ENCODE measurements at places on chromosomes 16 and 17.

GRCh38 chr17:75102385-75102821 lies 7.4 kb upstream of the ARMC7 start:
- DNase-seq = no peak

DNA sequence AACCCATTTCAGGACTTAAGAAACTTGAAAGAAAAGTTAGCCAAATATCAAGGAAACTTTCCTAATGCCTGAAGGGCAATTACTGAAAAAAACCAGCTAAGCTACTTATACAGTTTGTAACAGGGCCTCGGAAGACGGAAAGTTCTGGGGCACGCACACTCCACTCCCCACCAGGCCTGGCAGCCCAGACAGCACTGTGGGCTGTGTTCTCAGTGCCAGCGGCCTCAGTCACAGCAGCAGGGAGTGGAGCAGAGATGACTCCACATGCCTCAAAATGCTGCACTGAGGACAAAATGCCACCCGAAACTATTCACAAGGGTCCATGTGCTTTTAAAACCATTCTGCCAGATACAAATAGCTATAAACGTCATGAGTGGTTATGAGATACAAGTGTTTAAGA lies 6.3 kb upstream of the ECI1 start:
- DNase-seq = no peak

DNA sequence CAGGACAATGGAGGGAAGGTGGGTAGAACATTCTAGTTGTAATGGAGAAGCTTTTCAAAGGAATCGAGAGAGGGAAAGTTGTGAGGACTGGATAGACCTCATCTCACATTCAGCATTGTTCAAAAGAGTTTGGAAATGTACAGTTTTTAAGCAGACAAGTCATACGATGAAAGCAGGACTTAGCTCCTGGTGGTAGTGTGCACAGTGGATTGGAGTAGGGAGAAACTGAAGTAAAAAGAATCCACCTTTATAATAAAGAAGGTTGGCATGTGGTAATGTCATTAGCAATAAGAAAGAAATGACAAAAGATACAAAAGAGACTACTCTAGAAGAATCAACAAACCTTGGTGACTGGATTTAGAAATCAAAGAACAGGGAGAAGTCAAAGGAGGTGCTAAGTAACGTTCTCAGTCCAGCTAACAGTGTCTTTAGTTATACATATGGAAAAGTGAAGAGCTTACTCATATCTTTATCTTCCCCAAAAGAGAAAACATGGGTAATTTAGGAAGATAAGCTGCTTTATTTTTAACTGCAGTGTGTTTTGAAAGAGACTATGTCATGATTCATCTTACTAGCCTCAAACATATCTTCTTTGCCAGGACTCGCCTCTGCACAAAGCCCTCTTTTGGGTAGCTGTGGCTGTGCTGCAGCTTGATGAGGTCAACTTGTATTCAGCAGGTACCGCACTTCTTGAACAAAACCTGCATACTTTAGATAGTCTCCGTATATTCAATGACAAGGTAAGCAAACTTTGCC lies 18.7 kb upstream of the EVI2A start:
- no peak for DNase-seq

GRCh38 chr16:14553447-14553846 lies 76.6 kb downstream of the PARN start:
- no peak for DNase-seq

DNA sequence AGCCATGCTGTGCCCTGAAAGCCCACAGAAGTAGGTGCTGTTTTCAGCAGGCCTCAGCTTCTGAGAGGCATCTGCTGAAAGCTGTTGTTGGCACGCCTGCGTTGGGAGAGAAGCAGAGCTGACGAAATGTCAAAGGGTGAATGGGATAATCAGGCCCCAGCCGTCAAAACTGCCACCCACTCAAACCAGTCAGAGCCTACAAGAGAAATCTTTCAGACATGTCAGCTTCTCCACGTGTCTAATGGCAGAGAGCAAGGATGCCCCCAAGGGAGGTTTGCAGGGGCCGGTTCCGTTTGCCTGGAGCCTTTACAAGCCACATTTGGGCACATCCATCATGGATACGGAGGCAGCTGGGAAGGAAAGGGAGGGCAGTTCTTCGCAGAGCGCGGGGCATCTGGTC lies 568.2 kb upstream of the EEF2KMT start:
- no peak for DNase-seq

- no peak for DNase-seq
Observed at GRCh38 chr17:8141741-8142140, 10.5 kb downstream of the PER1 start.

DNA sequence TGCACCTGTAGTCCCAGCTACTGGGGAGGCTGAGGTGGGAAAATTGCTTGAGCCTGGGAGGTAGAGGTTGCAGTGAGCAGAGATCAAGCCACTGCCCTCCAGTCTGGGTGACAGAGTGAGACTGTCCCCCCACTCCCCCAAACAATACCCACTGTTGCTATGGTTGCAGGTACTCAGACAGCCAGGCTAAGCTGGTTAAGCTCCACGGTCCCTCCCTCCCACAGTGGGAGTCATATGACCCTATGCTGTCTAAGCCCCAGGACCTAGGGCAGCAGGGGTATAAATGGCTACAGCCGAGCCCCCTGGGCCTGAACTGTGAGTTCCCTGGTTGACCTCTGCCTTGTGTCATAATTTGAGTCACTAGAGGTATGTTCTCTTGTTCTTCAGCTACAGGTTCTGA lies 15.9 kb upstream of the RPRML start:
- DNase-seq = no peak

DNA sequence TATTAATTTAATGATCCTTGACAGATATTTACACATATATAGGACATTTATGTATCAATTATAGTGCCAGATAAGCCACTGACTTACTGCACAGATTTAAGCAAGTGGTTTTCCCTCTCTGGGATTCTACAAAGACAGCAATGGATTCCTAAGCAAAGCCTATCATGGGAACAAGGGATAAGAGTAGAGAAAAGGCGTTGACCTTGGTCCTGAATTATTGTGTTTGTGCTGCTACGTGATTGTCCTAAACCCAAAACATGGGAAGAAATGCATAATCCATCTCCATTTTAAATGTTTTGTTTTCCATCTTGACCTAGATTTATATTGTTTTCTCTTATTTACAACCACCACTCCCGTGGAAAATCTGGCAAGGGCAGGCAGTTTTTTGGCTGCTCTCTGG lies 14.0 kb downstream of the SLFN11 start:
- no peak for DNase-seq

GRCh38 chr17:6843241-6843880 lies 11.8 kb upstream of the TEKT1 start:
- DNase-seq = no peak

- no peak for DNase-seq
Observed at GRCh38 chr16:4133897-4134372, 17.7 kb upstream of the ADCY9 start.

DNA sequence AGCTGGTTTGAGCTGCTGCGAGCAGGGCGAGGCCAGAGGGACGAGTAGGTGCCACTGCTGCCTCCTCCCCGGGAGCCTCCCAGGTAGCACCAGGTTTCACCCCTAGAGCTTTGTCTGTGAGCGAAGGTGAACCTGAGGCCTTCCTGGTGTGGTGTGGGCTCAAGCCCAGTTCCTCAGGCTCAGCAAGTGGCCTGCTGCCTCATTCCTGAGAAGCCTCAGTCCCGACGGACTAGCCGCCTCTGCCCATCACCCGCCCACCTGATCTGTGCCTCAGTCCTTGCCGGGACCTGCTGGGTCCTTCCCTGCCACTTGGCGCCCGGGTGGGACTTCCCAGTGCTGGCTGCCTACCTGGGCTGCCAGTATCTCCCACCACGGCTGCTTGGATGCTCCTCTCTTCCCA lies 1.7 kb downstream of the NLRC3 start:
- no peak for DNase-seq

DNA sequence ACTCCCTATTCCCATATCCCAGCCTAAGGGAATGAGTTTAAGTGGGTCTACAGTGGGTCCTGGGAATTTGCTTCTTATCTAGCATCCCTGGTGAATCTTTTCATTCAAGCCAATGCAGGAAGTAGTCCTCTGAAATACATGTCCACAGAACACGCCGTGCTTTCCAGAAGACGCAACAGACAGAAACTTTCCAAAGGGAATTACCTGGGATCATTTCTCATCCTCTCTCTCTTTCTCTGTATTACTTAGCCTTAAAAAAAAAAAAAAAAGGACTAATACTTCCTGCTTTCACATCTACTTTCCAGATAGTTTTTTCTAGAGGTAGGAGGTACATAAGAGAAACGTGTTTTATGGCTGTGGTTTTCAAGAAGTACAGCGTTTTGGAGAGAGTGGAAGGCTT lies 499.0 kb downstream of the MAF start:
- no peak for DNase-seq

- no peak for DNase-seq
Observed at GRCh38 chr17:49566668-49567071, 9.0 kb upstream of the NXPH3 start.

- no peak for DNase-seq
Observed at GRCh38 chr17:52170963-52171572, 12.6 kb upstream of the CA10 start.

GRCh38 chr17:57955183-57955931 lies at the start of gene CUEDC1:
CUEDC1 (minus strand) TSS chr17:57955412; CDS start chr17:57885564, 69,848 bp downstream.
- DNase-seq = peak; percentile 26

GRCh38 chr17:34361478-34362061 lies 1.5 kb downstream of the CCL1 start:
- DNase-seq = peak; percentile 27

DNA sequence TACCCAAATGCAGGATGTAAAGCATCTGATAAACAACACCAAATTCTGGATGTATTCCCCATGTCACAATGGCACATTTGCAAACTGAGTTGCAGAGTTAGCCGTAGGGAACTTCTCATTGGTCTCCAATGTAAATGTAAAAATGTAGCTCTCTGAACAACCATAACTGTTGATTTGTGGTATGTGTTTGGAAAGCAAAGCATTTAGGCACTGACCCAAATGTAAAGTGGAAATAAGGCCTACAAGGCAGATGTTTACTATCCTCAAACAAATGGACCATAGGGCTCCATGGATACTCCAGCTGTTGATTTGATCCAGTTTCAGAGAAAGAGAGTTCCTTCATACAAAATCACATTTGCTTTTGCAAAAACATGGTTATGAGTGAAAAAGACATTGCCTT lies 223.0 kb upstream of the ELAC2 start:
- no peak for DNase-seq

- peak; percentile 71 for DNase-seq
Observed at GRCh38 chr17:45277216-45277849, 15.4 kb upstream of the SPATA32 start.

DNA sequence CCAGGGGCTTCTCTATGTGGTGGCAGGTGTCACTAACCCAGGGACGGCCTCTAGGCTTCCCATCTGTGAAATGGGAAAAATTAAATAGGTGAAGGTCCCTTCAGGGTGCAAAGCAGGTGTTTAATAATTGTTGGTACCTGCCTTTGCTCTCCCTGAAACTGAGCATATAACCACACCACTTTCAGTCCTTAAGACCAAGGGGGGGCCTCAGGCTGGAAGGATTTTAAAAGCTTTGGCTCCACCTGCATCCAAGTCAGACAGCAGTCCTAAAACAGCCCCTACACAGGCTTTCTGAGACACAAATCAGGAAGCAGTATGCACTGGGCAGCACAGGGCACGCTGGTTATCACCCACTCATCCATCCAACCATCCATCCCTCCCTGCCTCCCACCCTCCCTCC lies 55.0 kb downstream of the TK2 start:
- no peak for DNase-seq

GRCh38 chr16:46812781-46813540 lies 18.0 kb downstream of the C16orf87 start:
- DNase-seq = no peak

- no peak for DNase-seq
Observed at GRCh38 chr16:62029947-62030346, 6.3 kb downstream of the CDH8 start.

GRCh38 chr17:3755335-3756030 lies 31.8 kb downstream of the HASPIN start:
- no peak for DNase-seq

GRCh38 chr17:40341808-40342503 lies 22.6 kb downstream of the GJD3 start:
- DNase-seq = no peak

DNA sequence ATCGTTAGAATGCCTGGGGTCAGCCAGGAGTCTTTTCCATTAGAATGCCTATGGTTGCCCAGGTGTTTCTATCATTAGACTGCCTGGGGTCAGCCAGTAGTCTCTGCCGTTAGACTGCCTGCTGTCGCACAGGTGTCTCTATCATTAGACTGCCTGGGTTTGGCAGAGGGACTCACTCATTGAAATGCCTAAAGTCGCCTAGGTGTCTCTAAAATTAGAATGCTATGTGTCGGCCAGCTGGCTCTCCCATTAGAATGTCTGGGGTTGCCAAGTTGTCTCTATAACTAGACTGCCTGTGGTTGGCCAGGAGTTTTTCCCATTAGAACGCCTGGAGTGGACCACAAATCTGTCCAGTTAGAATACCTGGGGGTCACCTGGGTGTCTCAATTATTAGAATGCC lies 2266.5 kb downstream of the TP53TG3F start:
- no peak for DNase-seq

DNA sequence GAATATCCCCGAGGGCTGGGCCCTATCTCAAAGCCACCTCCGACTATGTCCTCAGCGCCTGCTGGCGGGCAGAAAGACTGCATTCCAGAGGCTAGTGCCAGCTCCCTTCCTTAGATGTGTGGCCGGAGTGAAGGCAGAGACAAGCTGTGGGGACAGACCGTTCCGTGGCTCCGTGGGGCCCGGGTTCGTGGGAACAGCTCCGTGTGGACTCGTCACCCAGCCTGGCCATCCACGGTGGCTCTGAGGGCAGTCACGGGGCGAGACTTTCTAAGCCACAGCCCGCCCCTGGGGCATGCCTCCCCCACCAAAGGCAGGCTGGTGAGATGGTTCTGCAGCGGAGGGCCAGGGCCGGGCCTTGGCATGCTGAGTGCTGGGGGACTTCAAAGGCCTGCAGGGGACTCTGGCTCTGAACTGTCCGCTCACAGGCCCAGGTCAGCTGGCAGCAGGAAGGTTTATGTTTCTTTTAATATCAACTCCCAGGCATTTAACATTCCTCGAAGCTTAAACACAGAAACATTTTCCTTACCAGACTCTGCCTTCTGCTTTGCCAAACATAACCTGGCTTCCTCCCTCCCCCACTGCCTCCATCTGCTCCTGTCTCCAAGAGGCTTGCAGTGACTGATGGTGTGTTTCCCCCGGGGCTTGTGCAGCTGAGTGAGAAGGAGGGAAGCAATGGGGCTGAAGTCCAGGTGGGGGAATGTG lies 50.4 kb downstream of the TIMM22 start:
- no peak for DNase-seq

GRCh38 chr16:568401-569258 lies 1.1 kb upstream of the PIGQ start:
- no peak for DNase-seq

DNA sequence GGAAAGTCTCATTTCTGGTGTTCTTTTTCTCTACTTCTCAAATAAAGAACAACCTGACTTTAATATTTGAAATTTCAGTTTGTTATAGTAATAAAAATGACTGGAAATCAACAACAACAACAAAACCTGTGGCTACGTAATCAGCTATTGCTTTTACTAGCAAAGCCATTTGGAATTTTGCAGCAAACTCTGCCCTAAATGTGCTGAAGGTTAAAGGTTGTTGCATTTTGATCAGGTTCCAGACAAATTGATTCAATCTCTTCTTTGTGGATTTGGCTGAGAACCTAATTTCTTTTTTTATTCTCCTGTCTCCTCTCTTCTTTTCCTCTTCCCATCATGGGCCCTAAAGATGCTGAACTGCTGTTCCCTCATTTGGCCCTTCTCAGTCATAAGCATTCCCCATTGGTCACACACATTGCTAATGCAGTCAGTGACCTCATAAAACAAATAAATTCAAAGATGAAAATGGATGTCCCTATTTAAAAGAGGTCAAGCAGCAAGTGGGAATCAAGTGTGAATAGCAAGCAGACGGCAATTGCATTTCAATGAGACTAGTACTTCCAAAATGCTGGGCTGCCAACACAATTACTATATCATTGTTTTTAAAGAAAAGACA lies 795.1 kb upstream of the CDH8 start:
- no peak for DNase-seq
